ENCODE measurements at places on chromosomes 5 and 9.

GRCh38 chr9:16289639-16290038 lies 580.8 kb downstream of the BNC2 start:
- no peak for ATAC-seq

- peak; percentile 43 for ATAC-seq
Observed at GRCh38 chr9:92590377-92590776, 54.6 kb upstream of the ECM2 start.

GRCh38 chr9:94922691-94923107 lies 196.2 kb downstream of the AOPEP start:
- peak; percentile 27 for ATAC-seq

GRCh38 chr9:90432951-90433350 lies 209.7 kb downstream of the DIRAS2 start:
- peak; percentile 72 for ATAC-seq

DNA sequence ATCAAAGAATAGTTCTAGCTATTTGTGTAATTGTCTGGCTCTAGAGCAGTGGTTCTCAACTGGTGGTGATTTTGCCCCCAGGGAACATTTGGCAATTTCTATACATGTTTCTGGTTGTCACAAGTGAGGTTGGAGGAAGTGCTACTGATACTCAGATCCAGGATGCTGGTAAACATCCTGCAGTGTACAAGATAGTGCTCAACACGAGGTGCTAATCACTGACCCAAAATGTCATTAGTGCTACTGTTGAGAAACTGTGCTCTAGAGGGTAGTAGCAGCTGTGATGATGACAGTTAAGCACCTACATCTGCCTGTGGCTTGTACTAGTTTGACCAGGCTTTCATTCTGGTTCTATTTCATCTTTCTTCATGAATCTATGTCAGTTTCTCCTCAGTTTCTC lies 22.1 kb downstream of the LRRC19 start:
- no peak for ATAC-seq

DNA sequence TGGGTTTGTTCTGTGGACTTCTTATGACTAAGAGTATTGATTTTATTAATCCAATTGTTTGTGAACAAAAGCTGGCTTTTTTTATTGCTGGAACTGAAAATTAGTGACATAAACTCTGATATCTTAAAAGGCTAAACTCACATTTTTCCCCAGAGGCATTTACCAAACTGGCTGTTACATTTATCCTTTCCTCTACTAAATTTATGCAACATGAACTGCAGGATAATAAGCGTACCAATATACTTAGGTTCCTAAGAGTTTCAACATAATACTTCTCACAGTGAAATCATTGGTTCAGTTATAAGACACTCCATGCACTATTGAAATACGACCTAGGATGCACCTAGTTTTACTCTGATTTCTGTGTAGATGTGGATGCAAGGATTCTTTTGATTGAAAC lies 560.8 kb upstream of the WWC1 start:
- no peak for ATAC-seq

DNA sequence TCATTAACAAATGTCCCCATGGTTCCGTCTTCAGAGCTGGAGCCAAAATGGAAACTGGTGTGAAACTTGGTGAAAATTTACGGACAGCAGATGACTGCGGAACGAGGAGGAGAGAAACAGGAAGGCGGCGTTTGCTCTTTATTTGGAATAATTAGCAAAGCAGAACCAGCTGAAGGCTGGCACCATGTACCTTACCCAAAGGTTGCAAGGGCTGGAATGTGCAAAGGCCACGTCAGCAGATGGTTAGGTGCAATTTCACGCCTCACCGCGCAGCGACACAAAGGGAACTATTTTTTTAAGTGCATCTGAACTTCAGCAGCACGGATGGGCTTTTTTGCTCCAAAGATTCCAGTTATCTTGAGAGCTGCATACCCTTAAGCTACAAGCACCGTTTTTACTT lies 127.4 kb downstream of the COL23A1 start:
- ATAC-seq, result no peak

- ATAC-seq, result no peak
Observed at GRCh38 chr5:53112909-53113308, 3.4 kb upstream of the MOCS2 start.

GRCh38 chr5:139075066-139076050 lies 122.8 kb downstream of the SIL1 start:
- no peak for ATAC-seq

DNA sequence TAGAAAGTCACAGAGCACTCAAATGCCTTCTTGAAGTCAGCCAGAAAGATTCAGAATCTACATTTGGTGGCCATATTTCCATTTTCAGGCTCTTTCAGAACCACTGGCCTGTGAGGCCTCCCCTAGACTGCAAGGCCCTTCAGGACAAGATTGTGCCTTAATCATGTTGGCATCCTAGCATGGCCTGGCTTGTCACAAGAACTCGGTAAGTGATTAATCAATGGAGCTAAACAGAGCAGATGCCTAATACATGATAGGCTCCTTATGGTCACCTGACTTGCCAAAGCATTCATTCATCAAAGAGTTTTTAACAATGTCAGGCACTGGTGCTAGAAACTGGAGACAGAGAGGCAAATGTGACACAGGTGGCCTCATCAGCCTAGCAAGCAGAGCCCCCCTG lies 70.3 kb downstream of the PGM5 start:
- no peak for ATAC-seq
